ENCODE measurements at places on chromosomes 2 and 18.

DNA sequence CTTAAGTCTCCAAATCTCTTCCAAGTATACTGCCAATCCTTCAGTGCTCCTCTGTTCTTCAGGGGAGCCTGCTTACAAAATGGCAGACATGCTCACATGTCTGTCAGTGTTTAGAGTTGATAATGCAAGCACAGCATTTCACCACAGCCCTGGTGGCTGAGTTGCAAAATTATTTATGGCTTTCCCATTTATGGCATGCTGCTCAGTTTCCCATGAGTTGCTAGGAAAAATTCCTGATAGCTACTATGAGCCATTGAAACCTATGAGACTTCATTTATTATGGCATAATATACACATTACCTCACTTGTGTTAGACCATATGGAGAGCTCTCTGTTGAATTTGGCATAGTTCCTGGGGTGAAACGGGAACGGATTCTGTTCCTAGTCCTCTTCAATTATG, 448.7 kb upstream of the TCF4 start:
- no peak for DNase-seq

DNA sequence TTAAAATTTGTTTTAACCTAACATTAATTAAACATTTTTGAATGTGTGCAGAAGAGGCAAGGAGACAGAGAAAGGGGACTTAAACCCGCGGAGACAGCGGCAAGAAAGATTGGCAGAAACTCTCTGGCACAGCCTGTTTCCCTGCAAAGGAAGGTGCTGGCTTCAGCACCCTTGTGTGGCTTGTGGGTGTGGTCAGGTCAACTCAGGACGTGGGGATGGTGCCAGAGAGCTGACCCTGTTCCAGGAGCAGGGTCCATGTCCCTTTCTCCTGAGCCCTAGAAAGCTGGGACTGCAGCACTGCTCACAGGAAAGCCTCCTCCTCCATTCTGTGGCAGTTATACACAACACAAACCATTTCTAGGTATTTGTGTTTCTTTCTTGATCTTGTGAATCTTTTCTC, 176.2 kb upstream of the ST6GAL2 start:
- no peak for DNase-seq

DNA sequence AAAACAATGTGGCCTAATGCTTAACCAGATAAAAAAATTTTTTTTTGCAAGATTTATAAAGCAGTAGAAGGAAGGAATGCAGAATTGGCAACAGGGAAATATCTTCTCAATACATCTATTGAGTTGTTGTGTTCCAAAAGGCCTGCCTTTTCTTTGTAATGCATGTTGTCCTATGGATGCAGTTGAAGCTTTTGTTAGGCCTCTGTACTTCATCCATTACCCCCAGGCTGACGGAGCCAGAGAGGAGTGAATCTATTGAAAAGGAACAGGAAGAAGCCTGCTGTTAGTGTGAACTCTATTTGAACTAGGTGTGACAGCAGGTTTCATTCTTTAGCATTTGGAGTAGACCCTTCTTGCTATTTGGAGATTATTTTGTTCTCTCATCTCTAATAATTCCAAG, 56.5 kb downstream of the MTX2 start:
- DNase-seq: no peak

- DNase-seq: no peak
Observed at GRCh38 chr2:3199627-3200345, 177.8 kb downstream of the EIPR1 start.

DNA sequence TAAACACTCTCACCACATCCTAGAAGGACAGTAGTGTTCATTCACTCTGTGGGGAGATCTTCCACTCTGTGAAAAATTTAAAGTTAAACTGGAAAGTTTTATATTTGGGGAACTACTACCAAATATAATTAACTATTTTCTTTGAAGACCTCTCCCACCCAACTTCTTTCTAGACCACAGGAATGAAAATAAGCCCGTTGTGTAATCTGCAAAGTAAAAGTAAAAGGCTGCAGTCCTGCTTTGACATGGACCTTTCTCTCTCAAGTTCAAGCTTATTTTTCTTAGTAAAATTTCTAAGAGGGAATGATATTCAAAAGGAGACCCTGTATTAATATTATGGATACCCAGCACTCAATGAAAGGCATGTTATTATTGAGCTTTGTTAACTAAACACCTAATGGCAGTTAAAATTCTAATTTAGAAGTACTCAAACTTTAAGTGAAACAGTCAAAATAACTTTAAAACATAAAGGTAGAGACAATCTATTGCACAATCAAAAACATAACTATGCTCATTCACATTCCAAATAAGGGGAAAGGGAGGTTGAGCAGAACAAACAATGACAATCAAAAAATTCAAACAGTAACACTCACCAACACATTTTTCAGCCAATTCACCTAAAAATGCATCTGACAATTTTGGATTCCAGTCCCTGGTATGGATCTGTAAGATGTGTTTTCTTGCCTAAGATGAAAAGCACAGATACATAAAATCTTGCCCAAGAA, 98.5 kb downstream of the ATAD2B start:
- DNase-seq: no peak

DNA sequence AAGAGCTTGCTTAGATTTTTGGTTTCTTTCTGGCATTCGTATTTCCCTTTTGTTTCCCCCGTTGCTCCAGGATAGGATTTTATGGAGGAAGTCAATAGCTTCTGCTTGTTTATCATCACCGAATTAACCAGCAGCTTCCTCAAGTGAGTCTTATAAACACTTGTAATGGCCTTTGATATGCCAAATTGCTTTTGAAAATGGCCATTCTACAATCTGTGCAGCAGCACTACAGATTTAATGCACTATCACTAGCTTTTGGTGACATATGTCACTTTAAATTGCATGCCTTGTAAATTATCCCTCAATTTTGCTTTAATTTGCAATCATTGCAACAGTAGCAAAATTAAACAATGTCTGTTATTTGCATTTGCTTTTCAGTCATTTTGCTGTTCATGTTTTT, 774.7 kb downstream of the METTL4 start:
- DNase-seq: no peak

DNA sequence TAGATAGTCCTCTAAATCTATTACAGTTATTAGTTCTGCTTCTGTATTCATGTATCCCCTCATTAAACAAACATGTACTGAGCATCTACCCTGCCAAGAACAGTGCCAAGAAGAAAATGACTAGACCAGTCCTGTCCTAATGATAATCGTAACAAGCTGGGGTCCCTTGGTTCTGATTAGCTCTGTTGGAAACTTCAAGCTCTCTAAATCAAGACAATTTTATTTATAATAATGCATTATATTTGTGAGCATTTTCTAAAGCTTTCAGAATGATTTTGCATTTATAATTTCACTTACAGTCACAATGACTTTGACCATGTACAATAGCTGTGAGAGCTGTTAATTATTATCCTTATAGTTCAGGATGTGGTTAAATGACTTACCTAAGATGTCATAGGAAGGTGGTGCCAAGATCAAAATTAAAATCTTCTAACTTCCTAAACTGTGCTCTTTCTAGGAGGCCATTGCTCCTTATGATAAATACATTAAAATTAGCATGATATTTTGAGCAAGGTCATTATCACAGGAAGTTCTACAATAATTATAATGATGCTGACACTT, 336.5 kb upstream of the SLC39A10 start:
- no peak for DNase-seq

DNA sequence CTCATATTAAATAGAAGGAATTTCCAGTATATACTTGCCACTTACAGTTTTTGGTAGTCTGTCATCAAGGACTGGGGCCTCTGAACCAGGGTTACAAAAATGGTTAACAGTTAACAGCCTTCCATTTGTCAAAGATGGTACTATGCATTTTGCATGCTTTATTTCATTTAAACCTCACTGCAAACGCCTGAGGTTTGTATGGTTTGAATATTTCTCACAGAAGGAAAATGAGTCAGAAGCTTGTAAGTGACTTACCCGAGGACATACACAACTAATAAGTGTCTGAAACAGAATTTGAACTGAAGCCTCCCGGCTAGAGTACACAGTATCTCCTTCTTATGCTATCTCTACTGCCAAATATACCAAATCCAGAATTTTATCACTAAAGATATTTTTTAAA, 1593.5 kb upstream of the ACVR2A start:
- no peak for DNase-seq

DNA sequence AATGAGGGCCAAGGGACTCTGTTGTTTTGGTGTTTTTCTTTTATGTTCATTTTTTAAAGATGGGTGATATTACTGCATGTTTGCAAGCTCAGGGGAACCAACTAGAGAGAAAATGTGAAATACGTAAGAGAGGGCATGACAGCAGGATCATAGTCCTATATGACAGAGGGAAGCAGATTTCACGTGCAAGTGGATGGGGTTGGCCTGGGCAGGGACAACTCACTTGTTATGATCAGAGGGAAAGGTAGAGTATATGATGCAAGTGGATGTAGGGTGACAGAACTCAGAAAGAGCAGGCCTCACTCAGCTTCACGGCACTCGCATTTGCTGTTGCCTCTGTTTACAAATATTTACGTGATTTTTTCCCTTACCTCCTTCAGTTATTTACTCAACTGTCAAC, 67.0 kb downstream of the OLA1 start:
- no peak for DNase-seq

DNA sequence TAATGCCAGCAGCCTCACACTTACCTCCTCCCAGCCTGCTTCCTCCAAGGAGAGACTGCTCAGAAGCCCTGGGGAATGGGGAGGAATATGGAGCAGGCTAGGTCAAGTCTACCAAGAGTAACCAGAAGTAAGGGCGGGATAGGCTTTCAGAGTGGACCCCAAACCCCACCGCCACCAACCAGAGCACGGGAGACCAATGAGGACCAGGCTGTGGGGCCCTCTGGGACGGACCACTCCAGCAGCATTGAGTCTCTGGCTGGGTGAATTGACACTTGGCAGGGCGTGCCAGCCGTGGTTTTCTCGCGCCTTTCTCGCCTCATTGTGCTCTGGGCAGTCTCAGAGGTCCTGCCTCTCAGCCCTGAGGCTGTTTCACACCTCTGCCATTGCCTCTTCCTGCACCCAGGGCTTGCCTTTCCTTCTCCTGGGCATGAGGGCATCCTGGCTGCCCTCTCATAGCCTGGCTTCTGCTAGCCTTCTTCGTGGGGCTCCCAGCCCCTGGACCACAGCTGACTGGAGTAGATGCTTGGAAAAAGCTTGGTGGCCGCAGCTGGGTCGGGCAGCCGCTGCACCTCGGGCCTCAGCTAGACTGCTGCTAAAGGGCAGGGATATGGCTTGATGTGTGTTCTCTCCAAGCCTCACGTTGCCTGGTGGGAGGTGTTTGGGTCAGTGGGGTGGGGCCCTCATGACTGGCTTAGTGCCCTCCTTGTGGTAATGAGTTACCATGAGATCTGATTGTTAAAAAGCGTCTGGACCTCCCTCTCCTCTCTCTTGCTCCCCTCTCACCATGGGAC, 40.5 kb upstream of the HS6ST1 start:
- DNase-seq: no peak

DNA sequence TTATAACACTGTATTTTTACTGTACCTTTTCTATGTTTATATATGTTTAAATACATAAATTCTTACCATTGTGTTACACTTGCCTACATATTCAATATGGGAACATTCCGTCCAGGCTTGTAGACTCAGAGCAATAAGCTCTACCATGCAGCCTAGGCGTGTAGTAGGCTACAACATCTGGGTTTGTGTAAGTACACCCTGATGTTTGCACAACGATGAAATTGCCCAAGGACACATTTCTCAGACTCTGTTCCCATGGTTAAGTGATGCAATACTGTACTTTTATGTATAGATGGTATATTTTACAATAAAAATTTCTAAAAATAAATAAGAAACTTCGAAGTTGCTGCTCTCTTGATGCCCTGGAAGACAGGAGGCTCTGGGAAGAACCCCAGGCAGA, 38.4 kb downstream of the YPEL5 start:
- DNase-seq: no peak

DNA sequence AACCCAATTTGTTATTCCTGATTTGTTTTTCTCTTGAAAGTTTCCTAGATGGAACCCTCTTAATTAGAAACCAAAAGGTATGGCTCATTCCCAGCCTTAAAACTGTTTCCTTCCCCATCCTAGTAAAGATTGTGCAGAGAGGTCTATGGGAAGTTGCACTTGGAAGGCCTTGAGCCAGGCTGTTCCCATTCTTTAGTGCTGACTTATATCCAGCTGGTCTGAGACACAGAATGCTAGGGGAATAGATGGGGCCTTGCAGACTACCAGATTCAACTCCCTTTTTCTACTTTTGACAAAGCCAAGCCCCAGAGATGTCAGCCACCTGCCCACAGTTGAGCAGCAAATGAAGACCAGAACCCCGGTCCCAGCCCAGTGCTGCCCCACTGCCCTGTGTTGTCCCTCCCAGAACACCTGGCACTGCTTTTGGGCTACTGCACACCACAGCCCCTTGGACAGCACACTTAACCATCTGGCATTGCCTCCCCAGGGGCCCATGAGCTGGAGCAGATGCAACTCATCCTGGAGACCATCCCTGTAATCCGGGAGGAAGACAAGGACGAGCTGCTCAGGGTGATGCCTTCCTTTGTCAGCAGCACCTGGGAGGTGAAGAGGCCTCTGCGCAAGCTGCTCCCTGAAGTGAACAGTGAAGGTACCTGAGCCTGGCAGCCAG, 98.2 kb downstream of the MRO start:
- no peak for DNase-seq

- peak; percentile 36 for DNase-seq
Observed at GRCh38 chr2:54903736-54904554, 146.3 kb downstream of the RTN4 start.

DNA sequence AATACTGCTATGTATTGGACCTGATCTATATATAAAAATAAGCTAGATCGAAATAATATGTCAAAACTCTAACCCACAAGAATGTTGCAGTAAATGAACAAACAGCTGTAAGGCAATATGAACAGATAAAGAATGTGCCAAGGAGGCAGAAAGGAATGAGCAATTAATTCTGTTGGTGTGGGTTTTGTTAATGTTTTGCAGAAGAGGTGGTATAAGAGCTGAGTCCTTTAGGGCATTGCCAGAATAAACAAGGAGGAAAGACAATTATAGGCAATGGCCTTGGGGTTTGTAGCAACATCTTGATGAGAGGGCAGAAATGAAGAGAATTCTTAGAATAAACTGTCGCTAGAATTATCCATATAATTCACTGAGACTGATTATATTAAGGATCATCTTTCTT, 240.9 kb upstream of the GULP1 start:
- no peak for DNase-seq

DNA sequence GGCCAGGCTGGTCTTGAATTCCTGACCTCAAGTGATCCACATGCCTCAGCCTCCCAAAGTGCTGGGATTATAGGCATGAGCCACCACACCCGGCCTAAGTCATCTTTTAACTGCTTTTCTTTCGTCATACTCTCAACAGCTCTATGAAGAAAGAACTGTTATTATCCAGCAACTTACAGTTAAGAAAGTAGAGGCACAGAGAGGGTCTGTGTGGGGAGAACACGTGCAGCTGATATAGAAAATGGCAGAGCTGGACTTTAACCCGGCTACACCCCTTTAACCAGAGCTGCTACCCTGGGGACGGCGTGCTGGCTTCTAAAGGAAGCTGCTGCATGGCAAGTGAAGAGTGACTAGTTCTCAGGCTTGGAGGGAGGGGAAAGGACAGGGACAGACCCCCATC, 25.5 kb downstream of the IGFBP2 start:
- DNase-seq: no peak

- no peak for DNase-seq
Observed at GRCh38 chr2:16185801-16186272, 245.5 kb downstream of the MYCN start.

Measured in stimulated activated CD8-positive, alpha-beta memory T cell treated with anti-CD3 and anti-CD28 coated beads, Interleukin-15, amount 100 ng/mL, for 1 hour (primary cell).